ENCODE measurements at places on chromosomes 4 and X. TPM values are rescaled to one million over a fixed set of nuclear protein-coding genes. Genes with fewer than 3 reads are reported as not detected.

The RTL9 gene
- 0.40 TPM for total RNA-seq

The SYN1 gene
- 1.5 TPM for total RNA-seq

The RTL3 gene
- total RNA-seq: 0.88 TPM

The LNX1 gene
- 0.29 TPM for total RNA-seq

The RRH gene
- 0.30 TPM for total RNA-seq

The GJB1 gene
- 0.27 TPM for total RNA-seq

The TMSB15A gene
- total RNA-seq: not detected

The CXCL11 gene
- not detected for total RNA-seq

The FREM3 gene
- total RNA-seq: 1.9 TPM

The TCEAL2 gene
- 34.9 TPM for total RNA-seq

GRCh38 chrX:129632443-129632842, 22.3 kb downstream of the APLN start:
- DNase-seq: no peak

- no peak for DNase-seq
These were observed 21.4 kb upstream of the NSUN7 start for GRCh38 chr4:40728333-40728732.

- no peak for DNase-seq
These were observed 25.3 kb downstream of the ARSF start for GRCh38 chrX:3066555-3066954.

- DNase-seq: no peak
These were observed 158.8 kb downstream of the AFAP1 start for GRCh38 chr4:7780751-7781348.

- DNase-seq: no peak
These were observed 218.4 kb downstream of the ARHGAP10 start for GRCh38 chr4:147950261-147950660.

DNA sequence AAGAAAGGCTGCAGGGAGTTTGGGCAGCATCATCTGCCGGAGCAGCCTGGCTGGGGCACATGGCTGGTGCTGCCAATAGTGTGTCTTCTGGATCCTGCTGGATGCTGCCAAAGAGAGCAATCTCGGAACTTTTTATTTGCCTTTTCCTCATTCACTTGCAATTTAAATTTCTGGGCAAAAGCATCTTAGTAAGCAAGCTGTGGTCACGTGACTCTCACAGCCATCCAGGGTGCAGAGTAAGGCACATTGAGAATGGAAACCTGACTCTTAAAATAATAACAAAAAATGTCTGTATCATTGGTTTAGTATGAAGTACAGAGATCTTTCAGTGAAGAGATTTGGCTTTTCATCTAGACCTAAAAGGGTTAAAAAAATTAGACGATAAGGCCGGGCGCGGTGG, 910.3 kb downstream of the STIM2 start:
- no peak for DNase-seq

DNA sequence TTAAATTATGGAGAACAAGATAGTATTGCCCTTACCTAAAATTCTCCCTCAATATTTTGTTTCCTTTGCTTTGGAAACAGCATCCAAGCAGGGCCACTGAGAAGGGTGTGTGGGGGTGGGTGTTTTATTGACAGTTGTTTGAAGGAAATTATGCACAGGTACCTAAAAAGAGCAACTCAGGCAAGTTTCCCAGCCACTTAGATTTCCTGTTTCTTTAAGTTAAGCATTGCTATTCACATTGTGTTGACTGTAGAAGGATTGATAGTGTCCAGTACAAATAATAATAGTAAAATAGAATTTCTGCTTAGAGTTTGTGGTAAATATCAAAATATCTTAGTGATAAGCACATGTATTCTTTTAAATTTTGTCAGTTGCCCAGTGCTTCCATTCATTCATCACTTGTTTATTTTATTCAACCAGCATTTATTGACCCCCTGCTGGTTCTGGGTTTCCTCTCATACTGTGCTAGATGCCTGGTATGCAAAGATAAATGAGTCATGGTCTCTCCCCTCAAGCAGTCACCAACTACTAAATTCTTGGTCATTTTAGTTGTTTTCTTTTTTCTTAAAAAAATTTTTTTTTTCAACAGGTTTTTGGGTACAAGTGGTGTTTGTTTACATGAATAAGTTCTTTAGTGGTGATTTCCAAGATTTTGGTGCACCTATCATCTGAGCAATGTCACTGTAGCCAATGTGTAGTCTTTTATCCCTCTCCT, 50.0 kb downstream of the GALNT7 start:
- no peak for DNase-seq

DNA sequence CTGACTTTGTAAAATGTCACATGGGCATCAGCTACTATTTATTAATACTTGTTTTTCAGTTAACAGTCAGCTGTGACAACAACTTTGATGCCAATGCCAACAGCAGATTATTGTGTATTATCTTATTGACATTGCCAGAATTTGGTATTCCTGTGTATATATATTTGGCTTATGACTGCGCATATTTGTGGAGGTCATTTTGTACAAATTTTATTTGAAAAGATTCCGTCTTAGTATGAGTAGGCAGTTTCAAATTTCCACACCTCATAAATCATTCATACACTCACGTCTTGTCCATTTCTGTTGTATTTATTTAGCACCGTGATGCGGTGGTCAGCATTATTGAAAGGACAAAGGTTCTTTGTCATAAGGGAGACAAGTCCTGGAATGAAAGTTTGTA, 558.2 kb upstream of the NDST4 start:
- no peak for DNase-seq

GRCh38 chr4:17347445-17347844, 164.4 kb downstream of the QDPR start:
- DNase-seq: no peak

DNA sequence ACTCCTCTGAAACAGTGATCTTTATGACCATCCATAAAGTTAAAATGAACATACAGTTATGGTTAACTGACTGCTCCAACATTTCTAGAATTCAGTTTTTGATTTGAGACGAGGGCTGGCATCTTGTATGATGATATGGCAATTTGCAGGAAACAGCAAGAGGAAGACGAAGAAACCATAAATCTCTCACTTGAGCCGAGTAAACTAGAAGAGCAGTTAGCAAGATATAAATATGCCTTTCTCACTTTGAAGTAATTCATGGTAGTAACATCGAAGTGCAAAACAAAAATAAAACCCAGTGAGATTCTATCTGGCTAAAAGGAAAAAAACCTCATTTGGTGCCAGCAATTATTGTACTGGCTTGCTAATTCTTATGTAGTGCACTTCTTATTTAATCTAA, 139.0 kb upstream of the SPRY1 start:
- no peak for DNase-seq

- no peak for DNase-seq
These were observed 215.5 kb downstream of the HHIP start for GRCh38 chr4:144861471-144861870.
